Pons (tissue), 1 donor: ENCODE measurements at places on chromosomes 3 and 15.

GRCh38 chr15:42710662-42711061, 26.3 kb downstream of the CDAN1 start:
- no peak for DNase-seq

GRCh38 chr3:45760878-45761711, 35.2 kb downstream of the SLC6A20 start:
- peak; percentile 17 for DNase-seq

- DNase-seq = no peak
Measured at GRCh38 chr3:143291836-143292447, 172.4 kb downstream of the CHST2 start.

- no peak for DNase-seq
Measured at GRCh38 chr3:159669766-159670165, 318.9 kb upstream of the IL12A start.

GRCh38 chr3:15345066-15345607, 12.8 kb upstream of the SH3BP5 start:
- DNase-seq = no peak

DNA sequence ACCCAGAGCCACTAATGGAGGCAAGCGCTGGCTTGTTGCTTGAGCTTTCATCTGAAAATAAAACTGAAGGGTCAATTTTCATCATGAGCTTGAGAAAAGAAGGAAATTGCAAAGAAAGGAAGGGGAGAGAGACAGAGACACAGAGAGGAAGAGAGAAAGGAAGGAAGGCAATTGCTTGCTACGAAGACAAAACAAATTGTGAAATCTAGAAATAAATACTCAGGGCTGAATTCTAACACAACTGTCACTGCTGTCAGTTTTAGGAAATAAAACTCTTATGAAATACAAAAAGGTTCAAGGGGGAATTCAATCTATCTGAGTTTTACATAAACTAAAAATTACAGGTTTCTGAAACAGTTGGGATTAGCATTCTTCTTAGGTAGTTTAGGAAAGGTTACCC, 36.7 kb downstream of the FOXP1 start:
- DNase-seq = no peak

DNA sequence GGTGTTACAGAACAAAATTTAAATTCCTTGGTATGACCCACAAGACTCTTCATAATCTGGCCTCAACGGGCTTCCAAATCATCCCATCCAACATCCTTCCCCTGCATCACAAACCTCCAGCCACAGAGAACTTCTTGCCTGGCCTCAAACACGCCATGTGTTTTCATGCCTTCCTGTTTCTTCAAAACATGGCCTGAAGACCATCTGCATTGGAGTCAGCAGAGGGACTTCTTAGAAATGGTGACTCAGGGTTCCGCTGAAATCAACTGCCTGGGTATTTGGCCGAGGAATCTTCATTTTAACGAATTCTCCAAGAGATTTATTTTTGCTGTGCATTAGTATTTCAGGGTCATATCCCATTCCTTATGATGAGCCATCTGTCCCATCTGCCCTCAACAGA, 138.1 kb upstream of the RAP2B start:
- no peak for DNase-seq

DNA sequence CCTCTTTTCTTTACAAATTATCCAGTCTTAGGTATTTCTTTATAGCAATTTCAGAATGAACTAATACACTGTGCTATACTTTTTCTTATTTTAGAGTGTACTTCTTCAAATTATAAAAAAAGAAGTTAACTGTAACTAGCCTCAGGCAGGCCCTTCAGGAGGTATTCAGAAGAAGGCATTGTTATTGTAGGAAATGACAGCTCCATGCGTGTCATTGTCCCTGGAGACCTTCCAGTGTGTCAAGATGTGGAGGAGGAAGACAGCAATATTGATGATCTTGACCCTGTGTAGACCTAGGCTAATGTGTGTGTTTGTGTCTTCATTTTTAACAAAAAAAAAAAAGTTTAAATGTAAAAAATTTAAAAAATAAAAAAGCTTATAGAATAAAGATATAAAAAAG, 55.5 kb downstream of the IL12A start:
- no peak for DNase-seq

- peak; percentile 10 for DNase-seq
Measured at GRCh38 chr3:89740080-89740880, 632.9 kb downstream of the EPHA3 start.

GRCh38 chr3:66297900-66298299, 77.1 kb downstream of the SLC25A26 start:
- peak; percentile 26 for DNase-seq

DNA sequence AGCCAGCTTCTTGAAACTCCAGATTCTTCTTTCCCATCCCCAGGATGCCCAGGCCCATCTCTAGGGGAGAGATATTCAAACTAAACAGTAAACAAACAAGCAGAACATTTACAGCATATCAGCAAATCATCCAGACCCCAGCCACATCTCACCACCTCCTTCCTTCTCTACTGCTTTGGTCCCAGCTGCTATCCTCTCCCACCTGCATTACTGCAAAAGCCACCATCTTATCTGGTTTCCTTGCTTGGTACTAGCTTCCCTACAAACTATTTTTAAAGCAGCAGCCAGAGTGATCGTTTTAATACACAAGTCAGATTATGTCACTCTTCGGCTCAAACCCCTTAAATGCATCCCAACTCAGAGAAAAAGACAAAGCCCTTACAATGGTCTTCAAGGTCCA, 4.8 kb downstream of the LYSMD2 start:
- DNase-seq = no peak

- DNase-seq = no peak
Measured at GRCh38 chr15:99154271-99154670, 49.4 kb downstream of the SYNM start.

GRCh38 chr3:142027735-142028134, 121.6 kb downstream of the TFDP2 start:
- DNase-seq = peak; percentile 40

GRCh38 chr3:192516820-192517219, 210.5 kb downstream of the FGF12 start:
- no peak for DNase-seq

GRCh38 chr3:193237030-193237429, 4.0 kb upstream of the PLAAT1 start:
- no peak for DNase-seq

- DNase-seq = peak; percentile 98
Measured at GRCh38 chr15:50424066-50424890, at the start of gene USP8. TSS of gene USP8 (plus strand) at chr15:50424405. CDS start at chr15:50439074, 14,669 bp downstream.

GRCh38 chr3:156409694-156410093, 145.2 kb downstream of the SSR3 start:
- no peak for DNase-seq

GRCh38 chr15:22952796-22953579, 27.2 kb downstream of the CYFIP1 start:
- DNase-seq = no peak

GRCh38 chr3:23051240-23052140, 151.6 kb upstream of the UBE2E2 start:
- DNase-seq = no peak

GRCh38 chr15:36810656-36811449, 231.4 kb downstream of the CDIN1 start:
- DNase-seq = no peak

DNA sequence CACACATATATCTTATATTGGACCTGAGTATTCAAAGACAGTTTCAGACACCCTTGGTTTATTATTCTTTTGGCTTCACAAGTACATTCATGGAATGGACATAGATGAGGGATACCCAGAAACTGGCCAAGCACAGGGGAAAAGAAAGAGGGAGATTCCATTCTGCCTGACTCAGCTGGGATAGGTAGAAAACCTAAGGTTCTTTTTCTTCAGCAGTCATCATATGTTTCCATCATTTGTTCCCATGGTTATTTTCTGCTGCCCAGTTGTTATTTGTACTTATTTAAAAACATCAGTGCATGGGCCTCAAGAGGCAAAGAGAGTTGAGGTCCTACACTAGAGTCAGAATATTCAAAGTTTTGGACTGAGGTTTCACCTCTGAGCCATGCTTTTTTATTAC, 91.8 kb downstream of the FILIP1L start:
- DNase-seq = no peak

DNA sequence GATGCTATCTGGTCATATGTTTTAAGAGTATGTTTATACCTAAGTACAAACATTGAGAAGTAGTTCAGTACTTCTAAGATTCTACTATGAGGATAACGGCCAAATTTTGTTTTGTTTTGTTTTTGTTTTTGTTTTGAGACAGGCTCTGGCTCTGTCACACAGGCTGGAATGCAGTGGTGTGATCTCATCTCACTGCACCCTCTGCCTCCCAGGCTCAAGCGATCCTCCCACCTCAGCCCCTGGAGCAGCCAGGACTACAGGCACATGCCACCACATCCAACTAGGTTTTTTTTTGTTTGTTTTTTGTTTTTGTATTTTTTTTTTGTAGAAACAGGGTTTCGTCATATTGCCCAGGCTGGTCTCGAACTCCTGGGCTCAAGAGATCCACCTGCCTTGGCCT, 47.5 kb upstream of the RPS17 start:
- DNase-seq = no peak

- DNase-seq = no peak
Measured at GRCh38 chr3:125186261-125186787, 26.2 kb downstream of the SLC12A8 start.

GRCh38 chr3:170585008-170585936, 603 bp downstream of the SLC7A14 start:
- DNase-seq = no peak

DNA sequence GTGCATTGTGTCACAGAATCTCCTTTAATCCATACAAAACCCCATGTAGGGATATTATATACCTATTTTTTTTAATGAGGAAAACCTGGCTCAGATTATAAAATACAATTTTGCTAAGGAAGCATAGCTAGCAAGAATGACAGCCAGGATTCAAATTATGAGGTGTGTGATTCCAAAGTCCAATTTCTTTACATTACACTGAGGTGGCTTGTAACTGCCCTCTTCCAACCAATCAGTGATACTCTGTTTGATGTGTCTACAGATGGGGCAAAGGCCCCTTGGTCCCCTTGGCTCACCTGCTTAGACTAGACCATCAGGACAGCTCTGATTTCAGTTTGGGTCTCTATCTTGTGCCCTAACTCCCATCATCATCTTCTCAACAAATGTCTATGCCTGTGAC, 120.3 kb upstream of the ADAMTS9 start:
- no peak for DNase-seq

DNA sequence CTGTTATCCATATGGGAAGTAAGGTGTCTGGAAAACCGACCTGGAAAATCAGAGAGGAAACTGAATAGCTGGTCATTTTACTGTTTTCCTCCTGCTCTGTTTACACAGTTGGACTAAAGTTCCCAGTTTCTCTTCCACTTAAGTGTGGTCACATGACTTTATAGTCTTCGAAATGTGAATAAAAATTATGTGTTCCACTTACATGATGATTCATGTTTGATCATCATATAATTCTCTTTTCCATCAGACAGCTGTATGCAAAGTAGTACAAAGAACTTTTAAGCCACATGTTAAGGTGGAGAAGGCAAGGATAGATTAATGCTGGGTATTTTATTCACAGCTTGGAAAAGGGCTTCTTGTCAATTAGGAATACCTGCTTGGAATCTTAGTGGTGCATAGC, 525.5 kb upstream of the BCHE start:
- DNase-seq = no peak

DNA sequence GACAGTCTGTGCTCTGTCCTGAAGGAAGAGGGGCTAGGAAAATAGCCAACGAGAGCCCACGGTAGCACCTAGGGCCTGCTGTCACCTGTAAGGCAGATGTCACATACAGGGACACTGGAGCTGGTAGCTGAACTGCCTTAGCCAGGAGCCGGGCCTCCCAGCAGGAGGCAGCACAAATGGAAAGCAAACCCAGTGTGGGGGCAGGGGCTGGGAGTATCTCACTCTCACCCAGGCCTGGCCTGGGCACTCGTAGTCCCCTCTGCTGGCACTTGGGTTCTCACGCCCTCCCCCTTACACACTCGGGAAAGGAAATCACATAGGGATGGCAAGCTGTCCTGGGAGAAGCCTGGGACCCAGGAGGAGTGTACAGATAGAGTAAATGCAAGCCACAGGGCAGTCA, 173.1 kb upstream of the CHRNA7 start:
- DNase-seq = no peak

DNA sequence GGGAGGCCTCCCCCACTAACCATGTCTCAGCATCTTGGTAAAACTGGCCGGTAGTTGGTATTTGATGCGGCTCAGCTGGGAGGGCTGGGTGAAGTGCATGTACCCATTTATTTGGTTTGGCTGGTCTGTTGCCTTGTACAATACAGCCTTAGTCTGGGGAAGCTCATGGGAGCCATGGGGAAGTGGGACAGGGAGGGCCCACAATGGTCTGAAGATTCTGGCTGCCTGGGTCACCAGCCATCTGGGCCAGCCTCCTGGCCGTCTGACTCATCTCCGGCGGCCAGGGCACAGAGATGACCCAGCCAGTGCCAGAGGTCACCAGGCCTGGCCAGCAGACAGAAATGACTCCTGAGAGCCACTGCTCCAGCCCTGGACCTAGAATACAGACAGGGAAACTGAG, 51.6 kb upstream of the SMAD6 start:
- peak; percentile 3 for DNase-seq

GRCh38 chr15:69472046-69472445, 19.4 kb downstream of the RPLP1 start:
- DNase-seq = no peak

DNA sequence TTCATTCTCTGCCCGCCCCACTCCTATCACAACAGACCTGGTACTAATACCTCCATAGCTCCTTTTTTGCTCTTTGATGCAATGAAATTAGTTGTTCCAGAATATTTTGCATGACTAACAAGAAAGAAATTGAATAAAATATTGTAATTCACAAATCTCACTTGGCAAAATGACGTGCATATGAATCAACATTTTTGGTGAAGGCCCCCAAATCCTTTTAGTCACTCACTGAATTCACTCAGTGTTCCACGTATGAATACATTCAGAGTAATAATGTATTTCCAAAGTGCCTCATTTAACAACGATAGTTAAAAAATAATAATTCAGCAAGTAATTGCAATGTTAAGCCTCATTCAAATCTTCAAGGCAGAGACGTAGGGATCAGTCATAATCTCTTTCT, 148.6 kb upstream of the STRIT1 start:
- no peak for DNase-seq

DNA sequence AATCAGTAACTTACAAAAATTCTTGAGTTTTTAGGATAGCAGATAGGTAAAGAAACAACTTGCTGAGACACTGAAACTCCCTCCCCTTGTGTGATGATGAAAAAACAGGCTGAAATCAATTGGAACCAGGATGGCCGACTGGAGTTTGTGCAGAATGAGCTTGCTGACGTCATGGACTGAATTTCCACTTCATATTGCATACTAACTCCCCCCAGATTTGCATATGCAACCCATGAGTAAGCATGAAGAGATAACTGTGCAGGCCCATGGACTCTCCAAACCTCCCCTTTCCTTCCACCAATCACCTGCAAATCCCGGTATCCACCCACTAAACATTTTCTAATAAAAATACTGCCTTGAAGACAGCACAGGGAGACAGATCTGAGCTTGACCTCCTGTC, 82.0 kb upstream of the SCN5A start:
- no peak for DNase-seq

- DNase-seq = no peak
Measured at GRCh38 chr15:59160880-59161593, 45.6 kb upstream of the LDHAL6B start.
